Breast epithelium (tissue), 4 donors: ENCODE measurements at places on chromosomes 13 and 19.

DNA sequence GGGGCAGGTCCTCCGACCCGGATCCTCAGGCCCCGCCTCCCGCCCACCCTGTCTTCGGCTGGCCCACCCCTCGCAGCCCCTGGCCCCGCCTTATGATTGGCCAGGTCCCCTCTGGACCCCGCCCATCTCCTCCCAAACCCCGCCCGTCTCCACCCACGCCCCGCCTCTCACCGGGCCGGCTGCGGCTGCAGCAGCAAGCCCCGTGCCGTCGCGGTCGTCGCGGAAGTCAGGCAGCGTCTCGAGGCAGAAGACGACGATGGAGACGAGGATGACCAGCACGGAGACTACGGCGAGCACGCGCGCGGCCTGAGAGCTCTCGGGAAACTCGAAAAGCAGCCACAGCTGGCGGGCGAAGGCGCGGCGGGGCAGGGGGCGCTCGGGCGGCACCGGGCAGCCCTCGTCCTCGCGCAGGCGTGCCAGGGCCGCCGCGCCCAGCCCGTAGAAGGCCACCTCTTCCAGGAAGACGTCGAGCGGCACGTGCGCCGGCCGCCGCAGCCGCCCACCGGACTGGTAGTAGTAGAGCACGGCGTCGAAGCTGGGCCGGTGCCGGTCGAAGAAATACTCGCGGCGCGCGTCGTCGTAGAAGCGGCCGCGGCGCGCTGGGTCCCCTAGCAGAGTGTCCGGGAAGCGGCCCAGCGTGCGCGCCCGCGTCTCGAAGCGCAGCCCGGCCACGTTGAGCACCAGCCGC, 495 bp downstream of the KCNA7 start:
- DNase-seq = no peak

GRCh38 chr19:5352229-5352763, 11.7 kb upstream of the PTPRS start:
- no peak for DNase-seq

DNA sequence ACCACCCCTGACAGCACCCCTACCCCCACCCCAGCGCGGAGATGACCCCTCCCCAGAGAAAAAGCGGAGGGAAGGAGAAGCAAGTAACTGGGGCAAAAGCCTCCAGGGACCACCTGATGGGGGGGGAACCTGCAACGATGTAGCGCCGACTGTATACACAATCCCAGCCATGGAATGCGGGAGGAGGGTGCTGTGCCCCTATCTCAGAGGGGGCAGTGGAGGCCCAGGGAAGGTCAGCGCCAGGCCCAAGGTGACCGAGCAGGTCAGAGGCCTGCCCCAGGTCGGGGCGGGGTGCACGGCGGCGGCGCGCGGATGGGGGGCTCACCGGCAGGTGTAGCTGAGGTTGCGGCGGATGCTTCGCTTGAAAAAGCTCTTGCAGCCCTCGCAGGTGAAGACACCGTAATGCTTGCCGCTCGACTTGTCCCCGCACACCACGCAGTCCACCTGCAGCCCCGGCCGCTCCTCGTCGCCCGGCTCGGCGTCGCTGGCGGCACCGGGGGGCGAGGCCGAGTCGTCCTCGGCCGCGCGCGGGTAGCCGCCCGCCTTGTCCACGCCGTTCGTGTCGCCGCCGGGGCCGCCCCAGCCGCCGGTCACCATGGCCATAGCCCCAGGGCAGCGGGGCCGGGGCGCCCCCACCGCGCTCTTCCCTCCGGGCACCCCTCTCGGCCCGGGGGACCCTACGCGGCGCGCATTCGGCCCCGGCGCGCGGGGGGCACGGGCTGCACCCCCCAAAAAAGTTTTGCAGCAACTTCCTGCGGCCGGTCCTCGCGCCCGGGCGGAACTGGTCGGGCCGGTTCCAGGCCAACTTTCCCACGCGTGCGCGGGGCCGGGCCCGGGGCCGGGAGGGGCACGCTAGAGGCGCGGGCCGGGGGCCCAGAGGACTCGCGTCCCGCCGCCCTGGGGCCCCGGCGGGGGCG, 843 bp downstream of the NR2F6 start:
- DNase-seq = no peak

GRCh38 chr13:36907266-36907665, 12.8 kb downstream of the SMAD9 start:
- no peak for DNase-seq

- DNase-seq = no peak
Observed at GRCh38 chr13:108342369-108343289, 73.1 kb downstream of the TNFSF13B start.

GRCh38 chr13:50527188-50527587, 316.3 kb downstream of the DLEU7 start:
- peak; percentile 65 for DNase-seq

GRCh38 chr13:30037306-30037705, 186.9 kb upstream of the UBL3 start:
- DNase-seq = no peak

- DNase-seq = no peak
Observed at GRCh38 chr13:106633321-106633720, 65.4 kb upstream of the ARGLU1 start.

- DNase-seq = no peak
Observed at GRCh38 chr19:49456326-49456725, 3.3 kb downstream of the ALDH16A1 start.

DNA sequence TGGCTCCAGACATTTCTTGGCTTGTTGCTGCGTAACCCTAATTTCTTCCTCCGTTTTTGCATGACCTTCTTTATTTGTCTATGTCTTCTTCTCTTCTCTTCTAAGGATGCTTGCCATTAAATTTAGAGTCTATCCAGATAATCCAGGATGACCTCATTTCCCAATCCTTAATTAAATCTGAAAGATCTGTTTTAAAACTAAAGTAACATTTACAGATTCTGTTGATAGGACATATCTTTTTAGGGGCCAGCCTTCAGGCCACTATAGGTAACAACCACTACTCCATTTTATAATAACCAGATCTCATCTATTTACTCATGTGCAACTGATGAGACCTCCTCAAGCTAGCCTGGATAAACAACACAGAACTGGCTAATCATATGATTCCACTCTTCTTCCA, 490.5 kb upstream of the SLC10A2 start:
- no peak for DNase-seq

GRCh38 chr13:71115301-71115700, 751.7 kb downstream of the DACH1 start:
- DNase-seq = no peak

- DNase-seq = no peak
Observed at GRCh38 chr19:27765912-27766725, 1446.8 kb downstream of the UQCRFS1 start.

- peak; percentile 97 for DNase-seq
Observed at GRCh38 chr19:2540646-2541454, 64.9 kb downstream of the GADD45B start.

DNA sequence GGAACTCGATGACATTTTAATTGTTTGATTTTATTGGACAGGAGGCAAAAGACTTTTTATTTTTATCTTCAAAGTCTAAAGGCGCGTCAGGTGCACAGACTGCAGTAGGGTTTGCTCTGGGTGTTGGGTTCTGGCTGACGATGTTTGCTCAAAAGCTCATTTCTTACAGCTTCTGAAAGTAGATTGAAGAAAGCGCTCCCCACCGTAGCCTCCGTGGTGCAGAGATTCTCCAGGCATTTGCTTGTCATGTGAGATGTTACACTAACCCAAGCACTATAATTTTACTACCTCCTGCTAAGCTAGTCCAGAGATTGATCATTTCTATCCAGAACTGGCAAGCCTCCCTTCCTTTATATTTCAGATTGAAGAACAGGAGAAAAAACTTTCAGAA, 14.5 kb upstream of the ATP11A start:
- no peak for DNase-seq

DNA sequence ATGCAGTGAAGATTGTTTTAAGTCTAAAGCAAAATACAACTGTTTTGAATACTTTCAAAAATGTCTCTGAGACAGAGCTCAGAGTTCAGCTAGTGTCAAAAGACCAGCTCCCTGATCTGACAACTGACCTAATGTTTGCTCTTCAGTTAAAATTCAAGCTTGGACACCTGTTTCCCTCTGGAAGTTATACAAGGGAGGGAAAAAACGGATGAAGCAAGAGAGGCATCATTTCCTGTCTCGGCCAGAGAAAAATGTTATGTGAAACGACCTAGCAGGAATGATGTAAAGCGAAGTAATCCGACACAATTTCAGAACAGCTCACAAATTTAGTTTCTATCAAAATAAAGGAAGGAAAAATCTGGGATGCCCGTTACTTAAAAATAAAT, 59.4 kb downstream of the ZAR1L start:
- DNase-seq = no peak

GRCh38 chr13:22703601-22704209, 477.1 kb upstream of the SGCG start:
- no peak for DNase-seq

GRCh38 chr19:28009696-28010095, 1203.3 kb downstream of the UQCRFS1 start:
- no peak for DNase-seq

- no peak for DNase-seq
Observed at GRCh38 chr13:84870190-84870589, 929.0 kb downstream of the SLITRK6 start.

DNA sequence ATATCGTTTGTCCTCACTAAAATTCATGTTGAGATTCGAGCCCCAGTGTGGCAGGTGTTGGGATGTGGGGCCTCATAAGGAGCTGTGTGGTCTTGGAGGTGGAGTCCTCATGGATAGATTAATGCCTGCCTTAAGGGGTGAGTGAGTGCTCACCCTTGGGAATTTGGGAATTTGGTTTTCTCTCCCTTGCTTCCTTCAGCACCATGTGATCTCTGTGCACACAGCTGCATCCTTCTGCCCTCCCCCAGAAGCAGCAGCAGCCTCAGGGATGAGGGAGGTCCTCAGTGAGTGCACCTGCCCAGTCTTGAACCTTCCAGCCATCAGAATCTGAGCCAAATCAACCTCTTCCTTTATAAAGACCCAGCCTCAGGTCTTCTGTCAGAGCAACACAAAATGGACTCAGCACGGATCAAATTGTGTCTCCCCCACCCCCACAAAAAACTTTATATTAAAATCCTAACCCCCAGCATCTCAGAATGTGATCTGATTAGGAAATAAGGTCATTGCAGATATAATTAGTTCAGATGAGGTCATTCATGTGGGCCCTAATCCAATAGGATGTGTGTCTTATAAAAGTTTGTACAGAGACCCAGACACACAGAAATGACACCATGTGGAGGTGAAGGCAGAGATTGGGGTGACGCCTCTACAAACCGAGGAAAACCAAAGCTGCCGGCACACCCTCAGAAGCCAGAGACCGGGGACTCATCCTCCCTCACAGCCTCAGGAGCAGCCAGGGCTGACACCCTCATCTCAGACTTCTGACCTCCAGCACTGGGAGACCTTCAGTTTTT, 12.9 kb downstream of the CYTH2 start:
- DNase-seq = no peak

- DNase-seq = no peak
Observed at GRCh38 chr13:40908546-40908945, 110.6 kb downstream of the ELF1 start.

DNA sequence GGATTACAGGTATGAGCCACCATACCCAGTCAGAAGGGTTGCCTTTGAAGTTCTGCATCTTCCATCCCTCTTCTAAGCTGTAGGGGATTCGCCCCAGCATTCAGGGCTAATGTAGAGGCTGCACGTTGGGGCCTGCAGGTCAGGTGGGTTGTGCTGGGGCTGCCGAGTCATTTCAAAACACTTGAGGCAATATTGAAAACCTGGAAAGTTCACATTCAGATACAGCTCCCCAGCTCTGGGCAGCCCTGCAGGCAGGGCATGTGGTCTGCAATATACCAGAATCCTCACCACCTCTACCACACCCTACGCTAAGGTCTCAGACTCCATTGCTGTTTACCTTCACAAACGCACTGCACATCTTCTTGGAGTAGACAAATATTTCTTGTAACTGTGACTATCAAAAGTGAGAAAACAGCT, 24.6 kb downstream of the CCNE1 start:
- DNase-seq = no peak

GRCh38 chr13:99894105-99894839, 77.3 kb downstream of the ZIC5 start:
- no peak for DNase-seq

DNA sequence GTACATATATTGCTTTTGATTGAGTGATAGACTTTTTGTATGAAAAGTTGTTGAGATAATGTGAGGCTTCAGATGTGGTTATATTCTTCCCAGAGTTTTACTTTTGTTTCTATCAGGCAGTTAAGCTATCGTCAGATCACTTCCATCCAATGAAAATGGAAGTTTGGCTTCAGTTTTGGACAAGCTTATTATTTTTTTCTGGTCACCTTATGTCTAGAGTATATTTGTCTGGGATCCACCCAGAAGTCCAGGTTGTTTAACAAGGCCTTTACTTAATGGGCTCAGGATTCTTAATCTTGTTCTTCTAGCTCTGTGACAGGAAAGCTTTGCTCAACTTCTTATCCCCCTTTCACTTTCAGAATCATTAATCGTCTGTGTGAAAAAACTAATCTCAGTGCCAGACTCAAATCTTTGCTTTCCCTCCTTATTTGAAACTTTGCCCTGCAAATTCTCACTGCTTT, 150.9 kb downstream of the PDS5B start:
- no peak for DNase-seq

DNA sequence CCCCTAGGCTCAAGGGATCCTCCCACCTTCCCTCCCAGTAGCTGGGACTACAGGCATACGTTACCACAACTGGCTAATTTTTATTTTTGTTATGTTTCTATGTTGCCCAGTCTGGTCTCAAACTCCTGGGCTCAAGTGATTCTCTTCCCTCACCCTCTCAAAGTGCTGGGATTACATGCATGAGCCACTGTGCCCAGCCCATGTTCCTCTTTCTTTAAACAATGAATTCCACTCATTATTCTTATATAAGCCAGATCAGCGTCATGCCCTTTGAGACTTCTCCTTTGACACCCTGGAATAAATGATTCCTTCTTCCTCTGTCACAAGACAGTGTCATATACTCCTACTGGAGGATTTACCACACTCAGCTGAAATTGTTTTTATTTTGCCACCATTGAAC, 519.9 kb upstream of the SPRY2 start:
- no peak for DNase-seq

GRCh38 chr13:112057736-112058518, 9.0 kb upstream of the SOX1 start:
- no peak for DNase-seq

DNA sequence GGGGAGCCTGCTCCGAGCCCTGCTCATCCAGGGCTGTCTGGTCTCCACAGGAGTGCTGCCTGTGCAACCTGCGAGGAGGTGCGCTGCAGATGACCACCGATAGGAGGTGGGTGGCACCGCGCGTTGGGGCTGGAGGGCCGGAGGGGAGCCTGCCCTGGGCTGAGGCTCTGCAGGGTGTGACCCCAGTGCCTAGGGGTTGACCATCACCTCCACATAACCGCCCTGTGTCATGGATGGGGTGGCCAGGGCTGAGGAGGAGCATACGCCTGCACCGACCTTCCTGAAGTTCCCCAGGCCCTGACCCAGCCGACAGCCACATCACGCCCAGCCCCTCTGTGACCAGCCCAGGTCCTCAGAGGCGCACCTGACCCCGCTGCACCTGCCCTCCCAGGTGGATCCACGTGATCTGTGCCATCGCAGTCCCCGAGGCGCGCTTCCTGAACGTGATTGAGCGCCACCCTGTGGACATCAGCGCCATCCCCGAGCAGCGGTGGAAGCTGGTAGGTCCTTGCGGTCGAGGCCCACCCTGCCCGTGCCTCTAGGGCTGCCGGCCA, 168.7 kb downstream of the KDM4B start:
- DNase-seq = no peak
